Stimulated activated CD8-positive, alpha-beta memory T cell treated with anti-CD3 and anti-CD28 coated beads, Interleukin-4, amount 100 ng/mL, for 1 hour (primary cell): ENCODE measurements at places on chromosomes 1 and 21.

GRCh38 chr1:210477328-210477924 is 148.7 kb downstream of the HHAT start:
- no peak for DNase-seq

DNA sequence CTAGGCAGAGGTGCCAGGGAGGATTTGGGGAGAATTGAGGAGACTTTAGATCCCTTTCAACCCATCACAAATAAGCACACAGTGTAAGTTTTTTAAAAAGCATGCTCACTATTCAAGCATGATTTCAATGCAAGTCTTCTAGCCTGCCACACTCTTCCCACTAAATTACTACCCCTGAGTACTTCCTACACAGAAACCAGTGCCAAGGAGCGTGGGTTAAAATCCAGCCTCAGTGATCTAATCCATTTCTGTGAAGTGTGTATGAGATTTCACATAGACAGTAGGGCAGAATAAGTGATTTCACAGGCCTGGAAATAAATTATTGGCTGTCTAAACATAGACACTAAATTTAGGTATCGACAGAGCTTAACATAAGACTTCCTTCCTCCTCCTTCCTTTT is 142.9 kb upstream of the ATP1B1 start:
- no peak for DNase-seq

DNA sequence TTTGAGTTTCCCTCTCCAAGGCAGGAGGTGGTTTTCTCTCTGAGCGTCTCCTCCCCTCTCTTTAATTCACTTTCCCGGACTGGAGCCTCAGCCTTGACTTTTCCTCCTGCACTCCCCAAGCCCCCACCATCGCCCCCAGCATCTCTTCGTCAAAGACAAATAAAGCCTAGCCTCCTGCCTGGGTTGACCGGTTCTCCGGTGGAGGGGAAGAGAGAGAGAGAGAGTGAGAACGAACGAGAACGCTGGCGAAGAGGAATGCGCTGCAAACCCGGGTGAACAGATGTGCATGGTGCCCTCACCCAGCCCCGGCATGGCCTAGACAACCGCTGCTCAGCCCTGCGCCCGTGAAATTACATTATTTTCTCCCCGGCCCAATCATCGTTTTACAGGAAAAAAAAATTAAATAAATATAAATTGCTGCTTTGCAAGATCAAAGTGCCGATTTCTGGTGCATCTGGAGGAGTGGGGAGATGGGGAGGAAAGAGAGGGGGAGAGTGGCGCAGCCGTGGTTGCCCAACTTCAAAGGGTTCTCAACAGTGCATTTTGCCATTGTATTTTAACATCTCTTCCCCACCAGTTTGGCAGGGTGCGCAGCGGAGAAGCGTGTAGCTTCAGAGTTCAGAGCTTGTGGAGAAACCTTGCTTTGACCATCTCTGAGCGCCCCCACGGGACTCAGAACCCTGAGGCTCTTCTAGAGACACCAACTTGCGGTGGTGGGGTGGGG is 11.4 kb upstream of the TBX15 start:
- no peak for DNase-seq

DNA sequence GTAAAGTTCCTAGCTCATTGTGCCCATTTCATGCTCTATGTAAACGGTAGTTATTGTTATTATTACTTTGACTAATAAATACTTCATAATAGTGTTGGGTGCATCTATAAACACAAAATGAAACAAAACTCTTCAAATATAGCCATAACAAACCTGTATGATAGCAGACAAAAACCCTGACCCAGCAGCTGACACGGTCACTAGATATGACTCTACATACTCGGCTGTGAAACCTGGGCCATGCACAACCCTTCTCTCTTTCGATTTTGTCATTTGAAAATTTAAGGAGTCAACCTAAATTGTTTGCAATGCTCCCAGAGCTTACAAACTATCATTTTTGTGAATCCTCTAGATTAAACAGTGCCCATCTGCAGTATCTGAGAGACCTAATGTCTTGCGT is 8.0 kb upstream of the RGS13 start:
- no peak for DNase-seq

- DNase-seq: no peak
Observed at GRCh38 chr1:52926864-52927211, 238 bp upstream of the SCP2 start.

GRCh38 chr1:209053587-209053986 is 529.9 kb upstream of the CAMK1G start:
- no peak for DNase-seq
